GM04504 (cell line): ENCODE measurements at places on chromosomes 2 and 18.
A peak's percentile ranks its signal among the peaks of the same experiment; 100 is the strongest.

DNA sequence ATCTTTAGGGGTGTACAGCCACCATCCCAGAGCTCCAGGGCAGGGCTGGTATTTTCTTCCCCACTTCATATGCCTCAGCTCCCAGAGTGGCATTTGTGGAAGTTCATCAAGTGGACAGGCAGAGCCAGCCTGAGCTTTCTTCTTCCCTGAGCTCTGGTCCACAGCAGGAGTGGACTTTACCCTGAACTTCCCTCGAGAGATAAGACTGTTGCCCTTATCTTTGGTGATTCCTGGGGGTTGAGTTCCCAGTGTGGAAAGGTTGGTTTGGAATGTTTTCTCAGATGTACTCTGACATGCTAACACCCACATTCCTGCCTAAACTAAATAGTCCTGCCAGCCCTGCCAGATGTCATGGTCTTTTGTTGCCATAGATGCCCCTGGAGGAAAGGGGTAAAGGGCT is 62.0 kb upstream of the LGALSL start:
- DNase-seq: no peak

DNA sequence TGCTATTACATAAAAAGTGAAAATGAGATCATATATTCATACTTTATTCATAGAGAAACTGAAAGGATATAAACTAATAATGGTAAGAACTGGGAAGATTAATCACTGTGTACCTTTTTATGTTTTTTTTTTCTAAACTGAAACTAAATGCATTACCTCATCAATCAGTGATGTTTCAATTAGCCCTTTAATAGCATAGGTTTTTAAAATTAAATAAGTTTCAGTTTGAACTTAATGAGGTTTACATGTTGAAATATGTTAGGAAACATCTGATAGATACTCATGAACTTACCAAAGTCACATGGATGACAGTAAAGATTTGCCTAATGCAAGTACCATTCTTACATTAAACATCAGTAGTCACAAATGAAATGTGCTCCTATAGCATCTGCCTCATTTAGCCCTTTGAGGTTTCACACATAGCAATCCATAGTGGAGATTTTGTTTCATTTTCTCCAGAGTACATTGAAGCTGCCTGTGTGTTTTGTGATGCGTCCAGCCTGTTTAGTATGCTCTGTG is 8.9 kb downstream of the MAPRE2 start:
- no peak for DNase-seq

- DNase-seq: no peak
Observed at GRCh38 chr2:220192994-220193753, 565.7 kb downstream of the SLC4A3 start.

- DNase-seq: no peak
Observed at GRCh38 chr18:49130261-49130660, 179.5 kb upstream of the SMAD7 start.

DNA sequence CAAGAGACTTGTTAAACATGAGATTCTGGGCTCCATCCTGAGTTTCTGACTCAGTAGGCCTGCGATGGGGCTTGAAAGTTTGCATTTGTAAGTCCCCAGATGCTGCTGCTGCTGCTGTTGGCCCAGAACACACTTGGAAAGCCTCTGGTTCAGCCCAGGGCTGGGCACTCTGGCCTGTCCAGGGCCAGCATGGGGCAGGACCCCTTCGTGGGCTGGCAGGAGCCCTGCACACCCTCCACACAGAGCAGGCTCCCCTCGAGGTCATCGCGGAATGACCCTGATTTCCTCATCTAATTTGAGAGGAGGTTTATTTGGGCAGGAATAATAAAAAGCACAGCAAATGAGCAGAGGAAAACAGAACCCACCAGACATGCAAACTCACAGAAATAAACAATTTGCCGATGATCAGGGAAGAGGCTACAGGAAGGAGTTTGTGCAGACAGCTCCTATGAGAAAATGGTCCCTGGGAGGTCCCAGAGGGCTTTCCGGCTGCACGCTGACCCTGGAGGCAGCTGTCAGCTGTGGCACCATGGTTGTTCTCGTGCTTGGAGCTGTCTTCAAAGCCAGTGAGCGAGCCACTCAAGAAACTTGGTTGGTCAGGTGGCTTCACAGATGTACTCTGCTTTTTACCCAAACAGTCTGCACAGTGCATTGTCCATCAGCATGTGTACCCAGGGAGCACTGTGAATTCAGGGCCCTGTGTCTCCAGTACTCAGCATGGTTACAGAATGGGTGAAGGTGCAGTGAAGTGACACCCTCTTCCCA is 119.3 kb downstream of the GLI2 start:
- DNase-seq: no peak

GRCh38 chr2:189954989-189955388 is 107.5 kb downstream of the MSTN start:
- no peak for DNase-seq

GRCh38 chr2:3727397-3728045 is 24.1 kb downstream of the DCDC2C start:
- no peak for DNase-seq

DNA sequence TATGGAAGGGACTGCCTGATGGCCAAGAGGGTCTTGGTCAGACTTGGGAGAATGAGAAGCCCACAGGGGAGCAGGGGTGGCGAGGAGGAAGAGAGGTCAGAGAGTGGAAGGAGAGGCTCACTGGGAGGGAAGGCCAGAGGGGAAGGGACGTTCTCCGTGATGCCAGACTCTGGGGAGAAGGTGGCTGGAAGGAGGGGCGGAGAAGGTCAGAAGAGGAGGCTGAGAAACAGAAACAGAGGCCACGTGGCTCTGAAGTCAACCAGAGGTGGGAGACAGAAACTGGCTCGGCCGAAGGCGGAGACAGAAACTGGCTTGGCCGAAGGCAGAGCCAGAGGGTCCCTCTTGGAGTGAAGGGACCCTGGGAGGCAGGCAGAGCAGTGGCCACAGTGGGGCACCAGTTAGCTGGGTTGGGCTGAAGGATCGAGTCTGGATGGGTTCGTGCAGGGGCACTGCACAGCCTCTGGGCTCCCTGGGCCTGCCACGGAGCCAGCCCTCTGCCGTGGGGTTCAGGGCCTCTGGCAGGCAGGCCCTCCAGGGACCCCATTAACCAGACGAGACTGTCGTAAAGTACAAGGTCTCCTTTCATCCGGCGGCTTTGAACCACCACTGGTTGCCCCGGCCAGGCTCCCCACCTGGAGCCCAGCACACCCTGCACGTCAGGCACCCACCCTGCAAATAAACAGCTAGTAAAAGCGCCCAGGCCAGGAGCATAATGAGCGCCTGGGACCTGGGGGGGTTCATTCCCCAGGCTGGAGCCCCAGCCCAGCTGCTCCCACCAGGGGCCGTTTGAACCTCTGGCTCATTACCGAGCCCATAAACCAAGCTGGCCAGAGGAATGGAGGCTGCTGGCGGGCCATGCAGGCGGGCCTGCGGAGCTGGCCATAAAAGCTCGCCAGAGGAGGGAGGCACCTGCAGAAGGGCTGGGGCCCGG is 218.8 kb downstream of the DYSF start:
- DNase-seq: no peak

DNA sequence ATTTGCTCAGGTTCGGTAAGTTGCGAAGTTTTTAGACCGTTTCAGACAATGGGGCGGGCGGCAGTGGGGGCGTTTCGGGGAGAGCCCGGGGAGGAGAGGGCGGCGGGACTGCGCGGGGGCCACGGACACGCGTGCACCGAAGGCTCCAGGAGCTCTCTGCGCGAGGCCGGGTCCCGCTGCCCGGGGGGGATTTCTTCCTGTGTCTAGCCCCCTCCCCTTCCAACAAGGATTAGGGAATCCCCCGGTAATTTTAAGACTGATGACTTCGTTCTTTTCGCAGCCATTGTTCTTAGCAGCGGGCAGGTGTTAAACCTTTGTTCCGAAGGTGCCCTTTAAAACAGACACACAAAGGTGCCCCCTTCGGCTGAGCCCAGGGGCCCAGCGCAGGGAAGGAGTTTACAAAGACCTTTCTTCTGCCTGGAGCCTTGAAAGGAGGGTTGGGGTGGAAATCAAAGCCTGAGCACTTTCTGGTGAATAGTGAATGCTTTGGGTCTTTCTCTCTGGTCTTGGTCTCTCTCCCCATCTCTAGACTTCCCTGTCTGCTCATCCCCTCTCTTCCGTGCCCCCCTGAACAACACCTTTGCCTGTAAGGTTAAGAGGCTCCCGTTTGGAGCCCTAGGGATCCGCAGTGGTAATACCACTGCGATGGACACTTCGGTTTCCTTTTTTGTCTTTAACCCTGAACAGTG is 2.1 kb downstream of the TRIB2 start:
- no peak for DNase-seq

GRCh38 chr2:15115776-15116175 is 445.4 kb downstream of the NBAS start:
- no peak for DNase-seq

DNA sequence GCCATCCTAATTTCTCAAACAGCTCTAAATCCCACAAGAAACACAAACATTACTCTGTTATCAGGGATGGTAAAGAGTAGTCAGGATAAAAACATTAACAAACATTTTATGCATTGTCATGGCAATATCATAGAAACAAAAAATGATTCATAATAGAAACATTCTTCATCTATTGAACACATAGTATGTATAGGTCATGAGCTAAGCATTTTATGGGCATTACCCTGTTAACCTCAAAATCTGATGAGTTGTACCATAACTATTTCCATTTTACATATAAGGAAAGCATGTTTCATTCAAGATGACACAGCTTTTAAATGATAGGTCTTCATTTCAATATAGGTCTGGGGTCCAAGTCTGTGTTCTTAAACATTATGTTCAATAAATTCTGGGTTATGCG is 344.9 kb downstream of the RND3 start:
- DNase-seq: no peak

DNA sequence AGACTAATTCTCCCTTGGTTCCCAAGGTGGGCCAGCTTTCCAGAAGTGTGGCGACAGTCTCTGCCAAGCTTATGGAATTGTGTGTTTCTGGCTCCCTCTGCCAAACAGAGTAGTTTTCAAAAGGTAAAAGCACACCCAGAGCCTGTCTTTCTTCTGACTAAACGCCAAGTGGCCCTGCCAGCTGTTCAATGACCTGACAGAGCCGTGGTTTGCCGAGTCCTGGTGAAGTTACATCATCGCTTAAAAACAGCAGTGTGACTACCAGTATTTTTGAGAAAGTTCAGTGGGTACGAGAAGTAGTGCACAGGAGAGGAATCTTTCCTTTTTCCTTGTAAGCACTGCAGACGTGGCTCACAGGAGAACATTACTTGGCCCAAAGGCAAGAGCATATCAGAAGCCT is 1.9 kb downstream of the PER2 start:
- DNase-seq: peak; percentile 80

DNA sequence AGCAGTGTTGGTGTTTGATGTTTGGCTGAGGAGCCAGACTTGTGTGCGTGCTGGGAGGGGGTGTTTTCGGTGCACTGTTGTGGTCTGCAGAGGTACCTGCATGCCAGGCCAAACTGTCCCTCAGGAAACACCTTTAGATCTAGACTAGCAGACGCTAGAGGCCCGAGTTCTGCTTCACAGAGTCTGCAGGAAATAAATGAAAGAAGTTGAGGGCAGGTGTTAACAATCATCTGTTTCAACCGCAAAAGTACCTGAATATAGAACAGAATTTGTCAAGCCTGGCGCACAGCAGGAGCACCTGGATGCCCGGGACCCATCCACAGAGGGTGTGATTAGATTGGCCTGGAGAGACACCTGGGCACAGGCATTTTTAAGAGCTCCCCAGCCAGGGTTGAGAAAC is 40.5 kb upstream of the REL start:
- DNase-seq: no peak

GRCh38 chr2:38442643-38443541 is 65.8 kb upstream of the ATL2 start:
- no peak for DNase-seq

DNA sequence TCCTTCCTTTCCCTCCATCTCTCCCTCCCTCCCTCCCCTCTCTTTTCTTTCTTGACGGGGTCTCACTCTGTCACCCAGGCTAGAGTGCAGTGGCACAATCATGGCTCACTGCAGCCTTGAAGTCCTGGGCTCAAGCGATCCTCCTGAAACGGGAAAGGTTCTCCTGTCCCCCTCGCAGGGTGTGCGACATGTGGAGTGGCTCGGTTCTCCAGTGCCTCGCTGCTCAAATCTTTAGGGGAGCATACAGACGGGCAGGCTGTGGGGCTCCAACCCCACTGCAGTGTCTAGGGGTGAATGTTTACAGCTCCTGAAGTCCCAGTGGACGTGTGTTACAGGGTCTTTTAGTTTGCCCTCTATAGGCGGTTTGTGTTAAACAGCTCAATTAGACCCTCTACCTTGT is 74.0 kb downstream of the MEX3C start:
- DNase-seq: no peak

DNA sequence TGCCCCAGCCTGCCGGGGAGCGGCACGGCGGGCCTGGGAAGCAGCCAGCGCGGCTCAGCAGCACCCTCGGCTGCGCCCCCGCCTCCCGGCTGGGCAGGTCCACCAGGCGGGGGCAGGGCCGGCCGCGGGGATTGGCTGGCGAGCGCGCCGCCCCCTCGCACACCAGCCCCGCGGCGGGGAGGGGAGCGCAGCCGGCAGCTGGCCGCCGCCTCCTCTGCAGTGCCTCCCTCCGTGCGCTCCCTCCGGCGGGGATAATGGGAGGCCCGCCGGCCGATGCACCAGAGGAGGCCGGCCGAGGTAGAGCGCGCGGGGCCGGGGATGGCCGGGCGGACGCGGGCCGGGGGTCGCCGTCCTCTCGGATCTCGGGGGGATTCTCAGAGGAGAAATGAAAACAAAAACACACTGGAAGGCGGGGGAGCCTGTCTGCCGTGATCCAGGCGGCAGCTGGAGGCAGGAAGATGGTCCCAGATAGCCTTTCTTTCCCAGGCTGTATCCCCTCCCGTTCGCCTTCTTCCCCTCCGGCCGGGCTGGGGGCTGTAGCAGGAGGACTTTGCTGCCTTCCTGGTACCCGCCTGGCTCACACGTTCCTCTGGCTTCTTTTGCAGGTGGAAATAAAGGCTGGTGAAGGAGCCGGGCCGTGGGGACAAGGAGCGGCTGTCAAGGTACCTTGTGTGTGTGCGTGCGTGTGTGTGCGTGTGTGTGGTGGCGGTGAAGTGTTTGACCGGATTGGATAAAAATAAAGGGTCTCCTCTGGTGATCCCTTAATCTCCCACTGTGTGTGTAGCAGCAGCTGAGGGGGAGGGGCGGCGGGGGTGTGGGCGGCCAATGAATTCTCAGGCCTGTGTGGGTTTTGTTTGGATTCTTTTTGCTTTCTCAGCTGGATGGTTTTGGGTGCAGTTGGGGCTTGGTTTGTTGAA is 18.1 kb downstream of the TET3 start:
- peak; percentile 61 for DNase-seq

DNA sequence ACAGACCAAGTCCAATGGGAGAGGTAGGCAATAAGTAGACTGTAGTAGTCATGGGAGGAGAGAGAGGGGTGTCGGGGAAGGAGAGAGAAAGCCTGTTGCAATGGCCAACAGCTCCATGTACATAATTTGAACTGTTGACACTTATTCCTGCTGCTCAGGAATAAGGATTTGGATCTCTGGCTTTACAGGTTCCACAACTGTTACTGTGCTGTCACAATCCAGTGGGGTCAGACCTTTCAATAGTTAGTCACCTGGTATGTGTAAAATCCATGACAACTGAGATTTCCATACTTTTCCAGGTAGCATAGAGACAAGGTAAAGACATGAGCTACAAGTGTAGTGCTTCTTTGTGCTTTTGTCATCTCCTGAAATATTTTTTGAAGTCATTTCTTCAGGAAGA is 47.5 kb upstream of the RIOK3 start:
- no peak for DNase-seq
